Cardiac fibroblast (primary cell): ENCODE measurements at places on chromosomes 1 and 21.

DNA sequence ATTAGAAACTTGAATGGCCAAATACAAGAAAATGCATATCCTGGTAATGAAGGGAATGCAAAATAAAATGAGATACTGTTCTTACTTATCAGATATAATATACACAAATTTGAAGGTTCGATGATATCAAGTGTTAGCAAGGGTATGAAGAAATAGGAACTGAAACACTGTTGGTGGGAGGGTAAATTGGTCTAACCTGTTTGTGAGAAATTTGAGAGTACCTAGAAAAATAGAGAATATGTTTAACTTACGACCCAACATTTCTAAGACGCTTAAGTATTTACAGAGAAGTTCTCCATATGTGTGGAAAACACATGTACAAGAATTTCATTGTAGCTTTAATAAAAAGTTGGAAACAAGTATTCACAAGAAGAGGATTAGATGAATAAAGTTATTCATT lies 25.9 kb downstream of the ATG4C start:
- no peak for DNase-seq

DNA sequence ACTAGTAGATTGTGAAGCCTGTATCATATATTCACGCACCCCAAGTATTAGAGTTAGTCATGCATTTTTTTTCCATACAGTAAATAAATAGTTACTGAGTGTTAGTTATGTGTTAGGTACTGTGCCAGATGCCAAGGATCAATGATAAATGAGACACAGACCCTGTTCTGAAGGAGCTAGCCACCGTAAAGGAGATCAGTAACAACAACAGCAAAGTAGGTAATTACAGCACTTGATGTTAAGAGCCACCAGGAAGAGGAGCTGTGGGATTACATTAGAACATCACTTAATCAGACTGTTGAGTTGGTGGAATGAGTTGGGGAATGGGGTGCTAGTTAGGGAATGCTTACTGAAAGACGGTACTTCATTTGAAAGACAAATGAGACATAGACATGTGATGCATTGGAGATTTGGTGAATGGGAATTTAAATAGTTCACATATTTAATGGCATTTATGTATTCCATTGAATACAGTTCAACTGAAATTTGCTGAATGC lies 21.0 kb downstream of the PRKAA2 start:
- DNase-seq = no peak

DNA sequence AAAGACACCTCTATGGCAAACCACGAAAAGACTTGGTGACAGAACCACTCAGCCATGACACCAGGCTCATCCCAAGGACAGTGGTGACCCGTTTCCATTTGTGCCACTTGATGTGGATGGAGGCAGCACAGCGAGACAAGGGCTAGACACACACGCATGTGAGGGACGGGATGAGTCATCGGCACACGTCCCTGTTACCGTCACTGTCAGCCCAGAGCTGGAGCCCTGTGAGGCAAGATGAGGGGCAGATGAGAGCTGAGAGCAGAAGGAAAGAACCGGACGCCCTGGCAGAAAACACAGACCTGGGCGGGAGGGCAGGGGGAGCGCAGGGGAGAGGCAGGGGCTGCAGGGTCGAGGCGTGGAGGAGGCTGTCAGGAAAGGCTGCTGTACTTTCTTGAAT lies 57.8 kb downstream of the SIK1 start:
- peak; percentile 30 for DNase-seq

DNA sequence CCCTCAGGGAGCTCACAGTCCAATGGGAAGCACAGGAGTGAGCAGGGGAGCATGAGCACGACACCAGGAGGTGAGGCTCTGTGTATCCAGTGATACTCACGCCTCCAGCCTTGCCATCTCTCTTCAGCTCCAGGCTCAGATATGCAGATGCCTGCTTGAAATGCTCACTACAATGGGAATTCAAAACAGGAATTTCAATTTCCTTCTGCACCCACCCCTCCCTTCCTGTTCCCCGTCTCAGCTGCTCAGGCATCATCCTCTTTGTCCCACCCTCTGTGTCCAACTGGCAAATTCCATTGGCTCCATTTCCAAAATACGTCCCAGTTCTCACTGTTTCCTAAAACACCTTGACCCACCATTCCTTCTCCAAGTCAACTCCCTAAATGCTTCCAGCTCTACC lies 58.9 kb downstream of the FBXO2 start:
- DNase-seq = no peak
